ENCODE measurements at places on chromosomes 7 and 10.

DNA sequence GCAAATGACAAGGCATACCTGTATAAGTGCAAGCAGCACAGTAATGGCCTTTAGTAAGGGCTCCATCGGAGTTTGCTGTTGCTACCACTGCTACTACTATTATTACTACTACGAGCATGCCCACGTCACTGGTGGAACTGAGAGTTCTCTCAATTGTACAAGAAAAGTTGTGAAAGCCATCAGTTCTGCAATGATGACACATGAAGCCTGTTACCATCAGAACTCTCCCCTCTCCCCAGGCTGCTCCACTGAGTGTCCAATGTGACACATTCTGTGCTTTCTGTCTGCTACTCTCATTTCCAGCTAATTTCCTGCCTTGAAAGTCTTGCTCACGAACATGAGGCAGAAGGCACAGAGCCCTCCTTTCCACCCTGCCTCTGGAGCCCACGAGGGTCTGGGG, 263.2 kb upstream of the MGMT start:
- DNase-seq: no peak

- DNase-seq: no peak
These were observed 167.5 kb downstream of the ITGB1 start for GRCh38 chr10:32790483-32790882.

GRCh38 chr7:40223451-40224127, 88.8 kb downstream of the SUGCT start:
- no peak for DNase-seq

- DNase-seq: no peak
These were observed 318.2 kb upstream of the CELF2 start for GRCh38 chr10:10699427-10699826.

DNA sequence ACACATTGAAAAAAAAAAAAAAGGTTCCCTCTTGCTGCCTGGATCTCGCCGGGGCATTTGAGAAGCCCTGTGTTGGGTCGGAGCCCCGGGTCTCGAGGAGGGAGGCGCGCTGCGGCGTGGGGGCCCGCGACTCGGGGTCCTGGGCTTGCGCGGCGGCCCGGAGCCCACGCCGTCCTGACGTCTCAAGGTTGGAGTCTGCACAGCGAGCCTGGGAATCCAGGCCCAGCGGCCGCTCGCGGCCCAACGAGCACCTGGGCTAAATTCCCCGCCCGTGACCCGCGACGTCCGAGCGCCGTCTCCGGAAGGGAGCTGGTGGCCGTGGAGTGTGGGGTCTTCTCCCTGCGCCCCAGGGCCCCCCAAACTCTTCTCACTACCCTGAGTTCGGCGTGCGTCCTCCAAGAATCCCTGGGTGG, 1.4 kb upstream of the CTBP2 start:
- no peak for DNase-seq

DNA sequence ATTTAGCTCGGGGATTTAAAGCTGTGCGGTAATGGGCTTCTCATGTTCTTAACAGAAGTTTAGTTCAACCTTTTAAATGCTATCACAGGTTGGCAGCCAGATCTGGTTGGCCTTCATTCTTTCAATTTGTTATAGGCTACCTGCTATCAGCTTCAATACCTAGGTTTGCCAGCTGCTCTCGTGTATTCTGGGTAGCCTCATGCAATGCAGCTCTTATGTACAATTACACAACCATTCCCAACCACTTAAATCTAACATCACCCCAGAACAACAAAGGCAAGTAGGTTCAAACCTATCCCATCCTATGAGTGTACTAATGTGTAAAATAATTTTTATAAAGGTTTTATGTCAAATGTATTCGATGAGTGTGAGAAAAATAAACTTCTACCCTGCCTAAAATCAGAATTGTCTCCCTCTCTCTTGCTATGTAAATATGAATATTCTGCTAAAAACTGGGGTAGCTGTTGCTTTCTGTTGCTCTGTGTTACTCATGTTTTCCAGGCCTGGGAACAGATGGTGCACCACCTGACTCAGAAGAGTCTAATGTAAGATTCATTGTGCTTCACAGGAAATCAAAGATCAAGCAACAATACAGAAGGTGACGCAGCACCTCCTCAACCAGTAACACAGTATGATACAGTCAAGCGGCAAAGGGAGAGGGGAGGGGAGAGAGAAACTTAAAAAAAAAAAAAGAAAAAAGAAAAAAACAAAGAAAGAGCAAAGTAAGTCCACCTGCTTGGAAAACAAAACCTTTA, 188.6 kb downstream of the ETV1 start:
- DNase-seq: no peak

DNA sequence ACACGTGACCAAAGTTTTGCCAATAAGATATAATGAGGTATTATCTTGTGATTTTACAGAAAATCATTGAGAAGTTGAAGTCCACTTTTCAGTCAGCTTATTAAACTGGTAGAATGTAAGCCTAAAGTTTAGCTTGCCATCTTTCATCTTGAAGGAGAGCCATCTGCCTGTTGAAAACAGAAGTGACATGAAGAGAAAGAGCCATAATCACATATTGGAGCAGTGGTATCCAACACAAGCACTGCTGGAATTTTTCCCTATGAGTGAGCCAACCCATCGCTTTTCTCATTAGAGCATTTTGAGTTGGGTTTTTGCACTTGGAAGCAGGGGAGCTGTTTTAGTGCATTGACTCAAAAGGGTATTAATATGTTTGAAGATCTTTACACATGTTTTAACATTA, 117.6 kb upstream of the FERD3L start:
- DNase-seq: no peak

GRCh38 chr10:31399171-31399570, 80.2 kb downstream of the ZEB1 start:
- DNase-seq: no peak

GRCh38 chr10:127848226-127848625, 44.5 kb downstream of the CLRN3 start:
- DNase-seq: no peak

DNA sequence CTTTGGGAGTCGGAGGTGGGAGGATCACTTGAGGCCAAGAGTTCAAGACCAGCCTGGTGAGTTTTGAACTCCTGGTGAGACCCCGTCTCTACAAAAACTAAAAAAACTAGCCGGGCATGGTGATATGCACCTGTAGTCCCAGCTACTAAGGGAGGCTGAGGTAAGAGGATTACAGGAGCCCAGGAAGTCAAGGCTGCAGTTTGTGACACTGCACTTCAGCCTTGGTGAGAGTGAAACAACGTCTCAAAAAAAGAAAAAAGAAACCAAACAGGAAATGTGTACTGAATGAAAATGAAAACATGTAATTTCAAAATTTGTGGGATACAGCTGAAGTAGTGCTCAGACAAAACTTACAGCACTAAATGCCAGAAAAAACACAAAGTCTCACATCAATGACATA, 7.6 kb downstream of the ARHGAP12 start:
- DNase-seq: no peak

DNA sequence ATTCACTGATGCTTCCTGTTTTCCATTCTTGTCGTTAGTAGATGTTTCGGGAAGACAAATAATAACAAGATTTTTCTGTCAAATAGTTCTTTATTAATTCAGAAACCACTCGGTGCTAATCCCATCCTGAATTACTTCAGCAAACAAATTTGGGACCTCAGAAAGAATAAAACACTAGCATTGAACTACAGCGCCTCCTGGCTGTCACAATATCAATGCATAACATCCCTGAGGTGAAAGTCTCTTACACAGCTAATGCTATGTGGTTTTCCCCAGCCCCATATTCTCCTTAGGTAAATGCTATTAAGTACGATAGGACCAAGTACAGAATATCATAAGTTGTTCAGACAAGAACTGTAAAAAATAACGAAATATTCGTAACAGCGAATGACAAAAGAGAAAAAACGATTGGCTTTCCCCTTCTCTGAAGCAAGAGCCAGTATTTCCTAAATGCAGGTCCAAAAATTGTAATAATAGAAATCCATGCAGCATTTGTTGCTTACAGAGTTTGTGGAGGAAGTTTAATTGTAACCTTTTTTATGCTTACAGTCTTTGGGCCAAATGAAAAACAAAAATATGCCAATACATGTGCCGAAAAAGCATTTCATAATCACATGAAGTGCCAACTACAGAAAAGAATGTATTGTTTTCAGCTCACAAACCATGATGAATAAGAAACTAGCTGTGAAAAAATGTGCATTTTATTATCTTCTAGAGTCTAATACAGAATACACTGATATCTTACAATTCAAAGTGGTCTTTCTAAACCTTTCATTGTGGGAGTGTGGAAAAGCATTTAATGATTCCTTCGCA, 47.3 kb downstream of the MYPN start:
- no peak for DNase-seq

GRCh38 chr7:1843921-1844335, 173.9 kb downstream of the ELFN1 start:
- DNase-seq: no peak

DNA sequence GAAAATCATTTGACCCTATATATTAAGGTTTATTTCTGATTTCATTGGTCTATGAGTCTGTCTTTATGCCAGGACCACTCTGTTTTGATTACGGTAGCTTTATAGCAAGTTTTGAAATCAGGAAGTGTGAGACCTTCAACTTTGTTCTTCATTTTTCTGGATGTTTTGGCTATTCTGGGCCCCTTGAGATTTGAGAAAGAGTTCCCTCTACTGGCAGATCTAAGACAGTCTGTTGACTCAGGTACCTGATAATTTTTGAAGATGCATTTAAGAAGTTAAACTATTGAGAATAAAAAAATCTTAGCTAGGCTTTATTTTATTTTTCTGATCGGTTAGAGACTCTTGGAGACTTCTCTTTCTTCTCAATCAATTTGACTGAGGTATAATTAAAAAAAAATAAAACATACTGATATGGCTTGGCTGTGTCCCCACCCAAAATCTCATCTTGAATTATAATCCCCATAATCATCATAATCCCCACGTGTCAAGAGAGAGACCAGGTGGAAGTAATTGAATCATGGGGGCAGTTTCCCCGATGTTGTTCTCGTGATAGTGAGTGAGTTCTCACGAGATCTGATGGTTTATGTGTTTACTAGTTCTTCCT, 209.2 kb downstream of the SNX10 start:
- DNase-seq: no peak

- no peak for DNase-seq
These were observed 364.7 kb downstream of the RPS24 start for GRCh38 chr10:78398382-78398781.

DNA sequence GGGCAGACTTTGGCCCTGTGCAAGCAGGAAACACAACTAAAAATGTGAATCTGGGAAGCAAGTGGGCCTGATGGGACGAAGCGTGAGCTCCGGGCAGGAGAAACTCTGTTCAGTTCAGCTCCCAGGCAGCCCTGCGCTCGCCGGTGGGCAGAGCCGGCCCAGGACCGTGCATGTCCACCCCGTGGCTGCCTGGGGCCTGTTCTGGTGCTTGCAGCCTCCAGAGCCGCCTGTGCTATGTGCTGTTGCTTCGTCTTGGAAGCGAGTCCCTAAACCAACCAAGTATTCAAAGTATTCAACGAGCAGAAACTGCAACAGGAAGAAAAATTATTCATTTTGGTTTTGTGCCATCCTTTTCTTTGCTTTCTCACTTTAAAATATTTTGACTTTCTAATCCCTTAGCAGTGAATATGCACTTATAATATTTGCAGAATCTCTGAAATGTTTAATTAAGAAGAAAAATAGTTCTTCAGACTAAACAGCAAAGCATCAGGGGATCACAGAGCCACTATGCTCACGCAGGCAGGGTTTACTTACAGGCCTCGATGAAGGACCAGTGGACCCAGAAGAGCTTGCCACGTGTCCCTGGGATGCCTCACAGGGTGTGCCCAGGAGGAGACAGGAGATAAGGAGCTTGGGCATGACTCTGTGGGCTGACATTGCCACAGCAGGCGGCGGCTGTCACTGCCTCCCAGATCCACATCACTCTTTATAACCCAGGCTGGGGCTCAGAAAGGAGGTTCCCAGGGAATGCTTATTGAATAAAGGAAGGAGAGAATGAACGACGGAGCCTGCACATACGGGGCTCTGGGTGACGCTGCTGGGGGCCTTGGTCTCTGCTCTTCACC, 45.6 kb downstream of the VIPR2 start:
- no peak for DNase-seq

- DNase-seq: no peak
These were observed 46.3 kb downstream of the PDK4 start for GRCh38 chr7:95549818-95550529.

- DNase-seq: no peak
These were observed 119.9 kb upstream of the THSD7A start for GRCh38 chr7:11951909-11952308.

GRCh38 chr10:32299354-32299980, 47.5 kb downstream of the EPC1 start:
- no peak for DNase-seq

GRCh38 chr7:52799817-52800216, 235.6 kb upstream of the POM121L12 start:
- no peak for DNase-seq

DNA sequence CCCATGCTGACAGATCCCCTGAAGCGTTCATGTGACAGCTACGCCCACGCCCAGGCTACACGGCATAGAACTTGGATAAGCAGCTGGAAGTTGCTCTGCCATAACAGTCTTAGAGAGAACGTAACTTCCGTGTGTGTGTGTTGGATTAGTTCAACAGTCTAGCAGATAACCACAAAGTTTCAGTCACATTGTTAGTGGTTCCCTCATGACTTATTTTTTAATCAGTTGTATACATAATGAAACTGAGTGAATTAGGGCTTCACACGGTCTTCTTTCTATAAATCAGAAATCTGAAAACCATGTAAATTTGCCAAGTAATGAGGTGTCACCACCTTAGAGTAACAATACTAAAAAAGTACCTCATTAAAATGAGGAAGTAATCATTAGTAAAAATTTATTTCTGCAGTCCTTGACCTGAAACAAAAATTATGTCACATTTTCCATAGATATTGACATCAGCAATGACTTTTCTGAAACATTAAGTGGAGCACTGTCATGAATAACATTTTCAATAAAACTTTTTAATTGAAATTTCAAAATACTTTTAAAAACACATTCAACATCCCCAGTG, 21.7 kb upstream of the MACC1 start:
- DNase-seq: peak; percentile 34

DNA sequence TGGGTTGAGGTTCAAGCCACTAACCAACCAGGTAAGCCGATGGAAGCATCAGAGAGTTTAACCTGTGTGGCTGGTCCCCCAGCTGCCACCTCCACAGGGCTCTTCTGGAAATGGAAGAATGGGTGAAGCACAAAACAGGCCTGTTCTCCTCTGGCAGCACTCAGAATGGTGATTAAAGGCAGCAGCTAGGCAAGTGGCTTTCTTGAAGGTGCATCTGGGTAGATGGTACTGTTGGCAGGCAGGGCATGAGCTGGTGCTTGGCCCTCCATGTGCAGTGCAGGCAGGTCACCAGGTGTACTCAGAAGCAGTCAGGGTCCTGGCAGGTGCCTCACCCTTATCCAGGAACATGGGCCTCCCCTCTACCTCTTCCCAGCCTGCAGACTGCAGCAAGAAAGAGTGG, 11.5 kb downstream of the AKR1E2 start:
- no peak for DNase-seq

GRCh38 chr7:157585113-157585861, 248.5 kb downstream of the DNAJB6 start:
- no peak for DNase-seq

DNA sequence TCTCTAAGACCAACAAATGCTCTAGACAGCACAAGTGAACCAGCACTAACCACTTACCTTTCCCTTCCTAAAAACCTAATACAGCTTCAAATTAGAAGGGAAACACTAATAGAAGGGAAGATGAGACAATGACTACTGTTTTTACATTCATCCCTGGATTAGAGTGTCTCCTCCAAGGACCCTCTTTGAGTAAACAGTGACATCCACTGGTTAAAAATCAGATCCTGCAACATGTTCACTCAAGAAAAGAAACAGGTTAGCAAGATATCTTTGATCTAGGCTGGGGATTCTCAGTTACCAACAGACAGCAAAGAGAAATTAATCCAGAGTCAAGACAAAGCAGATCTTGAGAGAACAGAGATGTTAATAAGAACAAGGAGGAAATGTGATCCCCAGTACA, 177.7 kb upstream of the GHITM start:
- no peak for DNase-seq
